ENCODE measurements at places on chromosomes 6 and 20.

DNA sequence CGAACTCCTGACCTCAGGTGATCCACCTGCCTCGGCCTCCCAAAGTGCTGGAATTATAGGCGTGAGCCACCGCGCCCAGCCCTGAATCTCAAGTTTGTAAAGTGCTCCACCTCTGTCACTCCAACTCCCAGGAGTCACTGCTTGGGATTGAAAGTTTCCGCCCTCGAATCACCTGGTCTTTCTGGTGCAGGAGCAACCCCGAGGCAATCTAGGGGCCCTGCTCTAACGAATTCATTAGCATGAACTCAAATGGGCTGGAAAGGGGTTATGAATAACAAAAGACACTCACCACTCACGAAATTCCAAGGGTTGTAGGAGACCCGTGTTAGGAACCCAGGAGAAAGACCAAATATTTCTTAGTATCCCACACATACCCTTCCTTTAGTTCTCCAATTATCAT lies 26.1 kb downstream of the RBCK1 start:
- peaks cover 15% of the 10 kb centered on the region for H3K36me3 ChIP-seq
- peaks cover 4% of the 10 kb centered on the region for H3K4me1 ChIP-seq
- no peaks in the 10 kb centered on the region for H3K27me3 ChIP-seq
- no peak overlapping the region for H3K27ac ChIP-seq
- H3K4me3 ChIP-seq, result no peak overlapping the region
- peak; percentile 50 for DNase-seq

DNA sequence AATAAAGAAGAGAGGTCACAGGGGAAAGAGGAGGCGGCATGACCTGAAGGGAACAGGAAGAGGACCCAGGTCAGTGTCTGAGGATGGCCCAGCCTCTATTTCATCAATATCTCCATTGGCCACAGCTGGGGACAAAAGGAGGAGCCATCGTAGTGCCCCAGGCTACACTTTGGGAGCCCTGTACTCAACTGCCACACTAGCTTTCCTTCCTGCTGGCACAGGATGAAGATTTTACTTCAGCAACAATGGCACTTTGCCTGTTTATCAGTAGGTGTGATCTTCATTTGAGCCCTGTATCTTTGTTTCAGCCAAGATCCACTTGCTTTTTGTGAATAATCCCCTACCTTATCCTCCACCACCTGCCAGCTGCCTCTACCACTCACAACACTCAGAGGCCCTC lies 35.4 kb upstream of the RCAN2 start:
- no peak overlapping the region for H3K4me3 ChIP-seq
- H3K36me3 ChIP-seq, result no peaks in the 10 kb centered on the region
- no peak overlapping the region for H3K27ac ChIP-seq
- peaks cover 1% of the 10 kb centered on the region for H3K4me1 ChIP-seq
- H3K27me3 ChIP-seq, result no peaks in the 10 kb centered on the region

DNA sequence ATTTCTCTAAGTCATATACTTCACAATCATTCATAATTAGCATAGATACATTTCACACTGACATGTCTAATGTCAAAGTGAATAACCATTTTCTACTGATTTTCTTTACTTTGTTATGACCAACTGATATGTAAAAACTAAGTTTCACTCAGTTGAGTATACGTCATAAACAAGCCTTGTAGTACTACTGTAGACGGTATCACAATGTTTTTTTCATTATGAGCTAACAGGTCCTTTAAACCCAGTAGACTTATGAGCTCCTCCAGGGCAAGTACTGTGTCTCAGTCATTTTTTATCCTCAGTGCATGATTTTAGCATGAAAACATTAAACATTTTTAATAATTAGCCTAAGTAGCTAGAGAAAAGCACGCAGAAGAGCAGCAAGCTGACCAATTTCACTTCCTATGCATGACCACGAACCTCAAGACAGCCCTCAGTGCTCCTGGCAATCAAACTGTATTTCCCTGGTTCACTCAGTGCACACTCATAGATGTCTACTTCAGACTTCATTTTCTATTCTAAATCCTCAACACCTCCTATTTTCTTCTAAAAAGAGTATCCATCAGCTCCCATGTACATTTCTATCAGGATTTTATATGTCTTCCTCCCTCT lies 32.0 kb upstream of the TFAP2D start:
- no peaks in the 10 kb centered on the region for H3K4me1 ChIP-seq
- H3K27ac ChIP-seq, result no peak overlapping the region
- no peaks in the 10 kb centered on the region for H3K27me3 ChIP-seq
- H3K4me3 ChIP-seq, result no peak overlapping the region

- no peaks in the 10 kb centered on the region for H3K36me3 ChIP-seq
- H3K4me1 ChIP-seq, result no peaks in the 10 kb centered on the region
- no peak for DNase-seq
- no peak overlapping the region for H3K4me3 ChIP-seq
- no peaks in the 10 kb centered on the region for H3K27me3 ChIP-seq
Measured at GRCh38 chr20:6612606-6612923, 154.9 kb upstream of the BMP2 start.

GRCh38 chr6:52333840-52334200 lies 28.1 kb upstream of the PAQR8 start:
- H3K27me3 ChIP-seq, result no peaks in the 10 kb centered on the region
- H3K27ac ChIP-seq, result no peak overlapping the region
- no peak overlapping the region for H3K4me3 ChIP-seq
- H3K4me1 ChIP-seq, result no peaks in the 10 kb centered on the region
- DNase-seq, result no peak
- no peaks in the 10 kb centered on the region for H3K36me3 ChIP-seq

DNA sequence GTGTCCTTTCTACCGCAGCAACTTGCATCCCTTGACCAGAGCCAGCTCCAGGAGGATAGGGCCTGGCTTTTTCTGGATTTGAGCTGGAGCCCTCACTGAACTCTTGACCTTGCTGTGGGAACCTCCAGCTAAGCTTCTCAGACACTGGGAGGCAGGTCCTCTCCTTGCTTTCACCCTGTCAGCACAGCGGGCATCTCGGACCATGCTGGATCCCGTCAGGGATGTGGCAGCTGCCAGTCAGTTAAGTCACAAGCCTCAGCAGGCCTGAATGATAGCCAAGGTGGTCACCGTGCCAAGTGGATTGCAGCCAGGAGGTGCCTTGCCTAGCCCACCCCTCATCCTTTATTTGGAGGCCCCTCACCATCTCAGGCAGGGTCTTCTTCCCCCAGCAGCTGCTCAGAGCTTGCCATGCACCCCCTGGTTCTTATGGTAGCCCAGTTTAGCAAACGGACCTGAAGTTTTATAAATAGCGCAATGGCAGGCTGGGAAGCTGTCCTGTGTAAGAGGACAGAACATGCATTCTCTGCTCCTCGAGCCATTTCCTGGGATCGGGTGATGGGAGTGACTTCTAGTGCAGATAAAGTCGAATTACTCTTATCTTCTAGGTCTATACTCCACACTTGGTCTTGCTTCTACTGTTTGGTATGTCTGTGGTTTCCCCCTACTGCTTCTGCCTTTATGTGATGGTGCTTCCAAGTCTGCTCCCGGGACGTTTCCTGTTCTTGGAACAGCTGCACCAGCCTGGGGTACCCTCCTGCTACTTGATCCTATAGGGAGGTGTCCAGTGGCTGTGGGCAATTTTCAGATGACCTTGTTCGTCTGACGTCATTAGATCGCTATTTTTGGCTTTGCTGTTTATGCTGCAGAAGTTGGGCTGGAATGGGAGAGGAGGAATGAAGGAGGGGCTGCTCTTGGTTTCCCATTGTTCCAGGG lies 7.1 kb upstream of the MYLK2 start:
- DNase-seq, result no peak
- H3K36me3 ChIP-seq, result no peaks in the 10 kb centered on the region
- H3K27ac ChIP-seq, result no peak overlapping the region
- H3K4me3 ChIP-seq, result no peak overlapping the region
- H3K4me1 ChIP-seq, result no peaks in the 10 kb centered on the region

DNA sequence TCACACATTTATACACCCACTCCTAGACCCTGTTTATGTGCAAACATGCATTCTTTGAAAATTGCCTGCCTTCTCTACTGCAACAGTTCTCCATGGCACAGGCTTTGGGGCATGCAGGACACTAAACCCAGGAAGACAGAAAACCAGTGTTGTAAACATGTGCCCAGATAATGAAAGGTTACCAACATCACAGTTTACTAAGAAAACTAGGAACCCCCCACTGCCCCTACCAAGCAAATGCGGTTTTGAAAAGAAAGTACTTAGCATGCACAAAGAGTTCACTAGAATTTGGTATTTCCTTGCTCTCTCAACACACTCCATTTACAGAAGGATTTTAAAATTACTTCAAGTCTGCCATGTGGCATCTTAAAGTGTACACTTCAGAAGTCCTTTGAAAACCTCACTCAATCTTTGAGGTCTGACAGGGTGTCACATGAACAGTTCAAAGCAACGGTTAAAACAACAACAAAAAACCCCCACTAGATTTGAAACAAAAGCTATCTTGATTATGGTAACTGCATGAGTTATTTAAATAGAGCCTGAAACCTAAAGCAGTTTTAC lies 245.0 kb downstream of the GMPR start:
- H3K36me3 ChIP-seq, result no peaks in the 10 kb centered on the region
- H3K4me3 ChIP-seq, result no peak overlapping the region
- no peaks in the 10 kb centered on the region for H3K4me1 ChIP-seq

- H3K4me3 ChIP-seq, result no peak overlapping the region
- peaks cover 2% of the 10 kb centered on the region for H3K4me1 ChIP-seq
- H3K36me3 ChIP-seq, result no peaks in the 10 kb centered on the region
Measured at GRCh38 chr6:125526007-125526720, 223.3 kb upstream of the HEY2 start.

DNA sequence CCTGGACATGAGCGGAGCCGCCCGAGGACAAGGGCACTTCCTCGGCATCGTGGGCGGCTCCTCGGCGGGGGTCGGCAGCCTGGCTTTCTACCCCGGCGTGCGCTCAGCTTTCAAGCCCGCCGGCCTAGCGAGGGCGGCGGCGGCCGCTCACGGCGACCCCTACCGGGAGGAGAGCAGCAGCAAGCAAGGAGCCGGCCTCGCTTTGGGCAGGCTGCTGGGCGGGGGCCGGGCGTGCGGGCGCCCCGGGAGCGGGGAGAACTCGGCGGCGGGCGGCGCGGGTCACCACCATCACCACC lies 6.7 kb downstream of the PRDM13 start:
- H3K27me3 ChIP-seq, result peaks cover 70% of the 10 kb centered on the region
- peaks cover 6% of the 10 kb centered on the region for H3K4me1 ChIP-seq
- no peak overlapping the region for H3K27ac ChIP-seq
- H3K4me3 ChIP-seq, result peak overlapping the region; percentile 30
- no peak for DNase-seq

- DNase-seq, result no peak
- peak overlapping the region; percentile 84 for H3K4me3 ChIP-seq
- H3K27ac ChIP-seq, result no peak overlapping the region
Measured at GRCh38 chr6:151452750-151453427, 963 bp upstream of the RMND1 start.

DNA sequence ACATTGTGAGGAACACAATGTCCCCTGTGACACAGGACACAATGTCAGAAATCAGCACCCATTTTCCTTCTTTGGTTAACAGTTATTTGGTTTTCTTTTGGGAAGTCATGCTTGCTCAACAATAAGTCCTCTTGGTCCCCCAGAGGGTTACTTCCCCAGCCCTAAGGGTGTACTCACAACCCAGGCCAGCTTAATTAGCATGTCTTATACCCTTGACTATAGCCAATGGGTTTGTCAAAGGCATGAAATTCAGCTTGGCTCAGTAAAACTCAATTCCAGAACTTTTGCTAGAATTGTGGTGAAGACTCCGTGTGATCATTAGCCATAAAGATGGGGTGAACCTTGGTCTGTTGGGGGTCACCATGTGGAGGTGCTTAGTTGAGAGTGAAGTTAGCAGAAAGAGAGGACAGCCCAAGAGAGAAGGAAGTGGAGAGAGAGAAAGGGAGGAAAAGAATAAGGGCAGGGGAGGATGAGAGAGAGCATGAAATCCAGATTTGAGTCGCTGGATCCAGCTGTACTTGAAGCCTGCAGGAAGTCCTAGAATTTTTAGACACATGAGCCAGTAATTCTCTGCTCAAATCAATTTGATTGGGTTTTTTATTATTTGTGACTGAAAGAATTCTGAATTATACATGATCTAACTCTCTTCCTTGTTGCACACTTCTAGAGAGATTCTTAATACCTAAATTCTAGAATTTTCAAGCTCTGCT lies 321.3 kb upstream of the JAG1 start:
- no peak for DNase-seq
- H3K4me1 ChIP-seq, result 0 out of 2 replicates have a peak, but pooled peaks cover 1% of the 10 kb centered on the region
- H3K27me3 ChIP-seq, result no peaks in the 10 kb centered on the region
- H3K27ac ChIP-seq, result no peak overlapping the region
- no peak overlapping the region for H3K4me3 ChIP-seq

- peaks cover 1% of the 10 kb centered on the region for H3K27me3 ChIP-seq
- no peaks in the 10 kb centered on the region for H3K4me1 ChIP-seq
- no peak for DNase-seq
- H3K36me3 ChIP-seq, result no peaks in the 10 kb centered on the region
- H3K27ac ChIP-seq, result no peak overlapping the region
- no peak overlapping the region for H3K4me3 ChIP-seq
Measured at GRCh38 chr6:26329763-26330511, 35.1 kb upstream of the BTN3A2 start.

All from iPS DF 6.9 (cell line).